ENCODE measurements at places on chromosomes 12 and 14.

DNA sequence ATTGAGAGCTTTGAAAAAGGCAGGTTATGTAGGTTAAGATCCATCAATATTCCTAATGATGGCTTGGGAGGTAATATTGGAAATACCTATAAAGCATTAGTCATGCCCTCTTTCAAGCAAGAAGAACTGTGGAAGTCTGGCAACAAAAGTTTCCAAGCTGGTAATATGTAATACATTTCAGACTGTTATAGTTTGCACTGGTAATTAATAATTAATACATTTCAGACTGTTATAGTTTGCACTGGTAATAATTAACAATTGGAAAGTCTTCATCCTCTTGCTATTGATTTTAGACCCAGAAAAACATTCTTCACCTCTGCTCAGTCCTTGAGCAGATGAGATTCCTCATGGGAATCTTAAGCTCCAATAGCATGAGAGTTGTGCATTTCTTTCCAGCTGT is 29.0 kb upstream of the WDR89 start:
- no peak for DNase-seq

- no peak for DNase-seq
These were observed 64.5 kb downstream of the DIP2B start for GRCh38 chr12:50569321-50569720.

GRCh38 chr12:6620137-6620884 is 13.1 kb upstream of the CHD4 start:
- no peak for DNase-seq

- DNase-seq, result no peak
These were observed 3.7 kb upstream of the METAP2 start for GRCh38 chr12:95470300-95470699.

DNA sequence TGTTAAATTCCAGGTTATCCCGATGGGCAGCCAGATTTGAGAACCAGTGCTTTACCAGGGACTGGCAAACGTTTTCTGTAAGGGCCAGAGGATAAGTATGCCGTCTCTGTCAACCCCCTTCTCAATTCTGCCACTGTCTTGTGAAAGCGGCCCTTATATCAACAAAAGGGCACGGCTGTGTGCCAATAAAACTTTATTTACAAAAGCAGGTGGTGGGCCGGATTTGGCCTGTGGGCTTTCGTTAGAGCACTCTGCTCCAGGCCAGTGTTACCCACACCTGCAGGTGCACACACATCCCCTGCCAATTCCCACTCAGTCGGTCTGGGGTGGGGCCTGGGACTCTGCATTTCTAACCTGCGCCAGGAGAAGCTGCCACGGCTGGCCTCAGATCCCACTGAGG is 111.2 kb downstream of the RFLNA start:
- no peak for DNase-seq

- DNase-seq, result no peak
These were observed 838.6 kb downstream of the BCL11B start for GRCh38 chr14:98433436-98433835.

GRCh38 chr12:26434299-26435068 is 239.1 kb downstream of the SSPN start:
- DNase-seq, result no peak

DNA sequence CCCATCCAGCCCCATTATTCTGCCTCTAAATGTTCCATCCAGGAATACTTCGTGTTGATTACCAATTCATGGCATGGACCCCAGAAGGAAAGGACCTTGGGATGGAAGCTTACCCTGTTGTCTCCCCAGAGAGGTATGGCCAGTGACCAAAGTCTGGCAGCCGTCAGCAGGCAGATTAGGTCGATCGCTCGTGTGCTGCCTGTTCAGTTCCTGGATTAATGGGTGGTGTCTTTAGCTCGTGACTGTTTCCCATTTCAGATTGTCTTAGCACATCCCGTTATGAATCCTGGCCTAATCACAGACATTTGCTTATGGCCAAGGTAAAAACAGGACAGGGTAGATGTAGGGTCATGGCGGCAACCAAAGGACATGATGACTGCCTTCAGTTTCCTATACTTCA is 122.9 kb upstream of the NTF3 start:
- DNase-seq, result no peak

DNA sequence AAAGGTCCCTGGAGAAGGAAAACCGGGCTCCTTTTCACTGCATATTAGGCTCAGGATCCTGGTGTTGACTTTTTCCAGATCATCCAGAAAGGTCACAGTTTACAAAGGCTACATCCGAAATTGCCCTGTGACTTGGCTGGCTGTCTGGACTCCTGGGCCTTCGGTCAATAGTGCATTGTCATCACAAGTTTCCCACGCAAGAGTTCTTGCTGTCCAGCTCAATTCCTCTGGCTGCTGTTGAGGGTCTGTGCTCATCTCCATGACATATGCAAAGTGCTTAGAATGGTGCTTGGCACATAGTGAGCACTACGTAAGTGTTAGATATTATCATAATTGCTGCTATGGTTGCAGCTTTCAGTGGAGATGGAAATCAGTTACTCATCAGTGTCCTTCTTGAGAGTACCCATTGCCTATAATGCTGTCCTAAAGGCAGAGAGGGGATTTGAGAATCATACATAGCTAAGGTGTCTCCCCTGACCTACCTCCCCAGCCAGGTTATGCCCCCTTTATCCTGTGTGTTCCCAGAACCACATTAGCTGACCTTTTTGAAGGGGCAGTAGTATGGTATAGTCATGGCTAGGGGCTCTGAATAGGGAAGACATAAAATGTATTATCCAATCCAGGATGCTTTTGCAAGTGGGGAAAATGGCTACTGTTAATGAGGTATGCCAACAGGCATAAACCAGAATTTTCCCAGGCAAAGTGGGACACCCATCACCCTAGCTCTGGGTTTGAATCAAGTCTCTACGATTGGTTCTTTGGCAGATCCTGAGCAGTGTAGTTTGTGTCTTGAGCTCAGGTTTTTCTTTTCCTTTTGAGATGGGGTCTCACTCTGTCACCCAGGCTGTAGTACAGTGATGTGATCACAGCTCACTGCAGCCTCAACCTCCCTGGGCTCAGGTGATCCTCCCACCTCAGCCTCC is 132.0 kb upstream of the CCND2 start:
- no peak for DNase-seq

- no peak for DNase-seq
These were observed 94.0 kb downstream of the BCAT1 start for GRCh38 chr12:24854908-24855307.

DNA sequence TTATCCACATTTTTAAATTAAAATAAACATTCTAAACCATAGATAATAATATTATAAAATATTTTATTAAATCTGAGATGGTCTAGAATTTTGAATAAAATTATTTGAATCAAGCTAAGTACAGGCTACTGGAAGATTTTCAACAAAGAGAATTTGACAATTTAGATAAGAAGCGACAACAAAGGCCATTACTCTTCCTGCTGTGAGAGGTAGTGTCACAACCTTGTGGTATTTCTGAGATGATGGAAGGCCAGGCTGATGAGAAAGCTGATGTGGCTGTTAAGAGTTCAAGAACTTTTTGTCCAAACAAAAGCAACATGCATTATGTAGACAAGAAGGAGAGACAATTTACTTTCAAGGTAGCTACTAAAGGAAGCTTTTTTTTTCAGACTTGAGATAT is 43.7 kb upstream of the CNTN1 start:
- no peak for DNase-seq

- DNase-seq, result no peak
These were observed 159.9 kb downstream of the PDE3A start for GRCh38 chr12:20528208-20528607.

DNA sequence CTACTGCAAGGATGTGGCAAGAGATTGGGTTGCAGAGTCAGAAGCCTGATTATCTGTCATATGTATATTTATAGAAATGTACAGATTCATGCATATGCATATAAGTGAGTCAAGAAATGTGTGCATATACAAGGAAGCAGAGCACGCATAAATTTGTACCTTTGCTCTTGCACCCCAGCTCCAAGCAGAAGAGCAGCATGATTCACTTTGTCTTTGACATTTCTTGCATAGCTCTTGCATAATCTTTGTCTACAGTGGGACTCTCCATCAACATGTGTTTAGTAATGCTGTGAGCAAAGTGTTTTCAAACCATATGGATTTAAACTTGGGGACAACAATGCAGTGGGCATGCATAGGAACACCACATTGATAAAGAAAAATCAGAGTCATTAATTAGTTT is 330.7 kb upstream of the DCN start:
- DNase-seq, result no peak

GRCh38 chr12:123113026-123113425 is 37.9 kb downstream of the PITPNM2 start:
- DNase-seq, result no peak

Measured in activated T-cell treated with anti-CD3 and anti-CD28 coated beads for 1 hour (primary cell).